ENCODE measurements at places on chromosomes 11 and 22.

- DNase-seq, result no peak
Measured at GRCh38 chr11:133893381-133893780, 48.1 kb upstream of the SPATA19 start.

DNA sequence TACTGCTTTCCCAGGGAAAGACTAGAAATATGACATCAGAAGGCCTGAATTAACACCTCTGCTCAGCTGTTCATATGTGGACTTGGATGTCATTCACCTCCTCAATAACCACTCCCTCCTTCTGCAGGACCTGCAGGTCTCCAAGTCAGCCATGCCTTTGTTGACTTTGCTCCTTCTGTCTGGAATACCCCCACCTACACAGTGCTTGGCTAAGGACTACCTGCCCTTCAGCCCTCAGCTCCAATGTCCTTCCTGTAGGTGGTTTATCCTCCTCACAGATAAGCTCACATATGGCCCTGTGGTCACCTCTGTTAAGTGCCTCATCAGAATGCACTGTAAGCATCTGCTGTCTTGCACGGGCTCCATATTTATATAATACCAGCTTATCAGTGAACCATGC, 26.4 kb upstream of the FAT3 start:
- DNase-seq, result no peak

GRCh38 chr11:41533761-41534160, 74.3 kb upstream of the LRRC4C start:
- no peak for DNase-seq

GRCh38 chr11:70577948-70578347, 179.6 kb downstream of the CTTN start:
- peak; percentile 15 for DNase-seq

- DNase-seq, result no peak
Measured at GRCh38 chr11:12483604-12484003, 106.2 kb downstream of the PARVA start.

- DNase-seq, result no peak
Measured at GRCh38 chr22:39173787-39174497, 21.5 kb upstream of the CBX7 start.

- no peak for DNase-seq
Measured at GRCh38 chr11:129434641-129435498, 59.2 kb downstream of the BARX2 start.

GRCh38 chr11:77042111-77042726, 8.0 kb downstream of the B3GNT6 start:
- DNase-seq, result no peak

DNA sequence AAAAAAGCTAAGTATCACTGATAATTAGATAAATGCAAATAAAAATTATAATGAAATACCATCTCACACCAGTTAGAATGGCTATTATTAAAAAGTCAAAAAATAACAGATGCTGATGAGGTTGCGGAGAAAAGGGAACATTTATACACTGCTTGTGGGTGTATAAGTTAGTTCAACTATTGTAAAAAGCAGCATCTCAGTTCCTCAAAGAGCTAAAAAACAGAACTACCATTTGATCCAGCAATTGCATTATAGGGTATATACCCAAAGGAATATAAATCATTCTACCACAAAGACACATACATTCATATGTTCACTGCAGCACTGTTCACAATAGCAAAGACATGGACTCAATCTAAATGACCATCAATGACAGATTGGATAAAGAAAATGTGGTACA, 120.3 kb upstream of the ZBED5 start:
- DNase-seq, result no peak

DNA sequence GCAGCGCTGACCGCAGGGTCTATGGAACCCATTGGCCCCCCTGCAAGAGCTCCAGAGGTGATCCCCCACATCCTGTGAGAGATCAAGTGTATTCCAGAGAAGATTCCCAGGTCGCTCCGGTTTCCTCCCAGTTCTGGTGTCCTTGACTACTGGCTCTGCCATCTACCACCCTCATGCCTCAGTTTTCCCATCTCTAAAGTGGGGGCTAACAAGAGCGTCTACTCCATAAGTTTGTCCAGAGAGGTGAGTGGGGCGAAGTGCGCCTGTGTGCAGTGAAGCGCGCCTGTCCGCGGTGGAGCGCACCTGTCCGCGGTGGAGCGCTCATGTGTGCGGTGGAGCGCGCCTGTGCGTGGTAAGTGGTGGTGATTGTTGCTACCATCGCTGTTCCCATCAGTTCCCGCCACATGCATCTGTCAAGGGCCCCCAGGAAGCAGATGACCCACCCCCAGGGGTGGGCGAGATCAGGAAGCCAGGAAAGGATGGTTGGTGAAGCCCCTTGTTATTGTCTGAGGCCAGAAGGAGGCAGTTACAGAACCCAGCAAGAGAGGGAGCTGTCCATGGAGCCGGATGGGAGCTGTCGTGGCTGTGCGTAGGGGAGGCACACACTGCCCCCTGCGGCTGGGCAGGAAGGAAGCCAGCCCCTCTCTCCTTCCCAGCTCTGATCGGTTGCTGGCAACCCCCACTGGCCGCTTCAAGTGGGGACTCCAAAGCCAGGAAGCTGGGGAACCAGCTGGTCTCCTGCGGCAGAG, 73.2 kb upstream of the FGF3 start:
- DNase-seq, result no peak

- DNase-seq, result no peak
Measured at GRCh38 chr22:36349726-36350125, 38.0 kb downstream of the MYH9 start.

DNA sequence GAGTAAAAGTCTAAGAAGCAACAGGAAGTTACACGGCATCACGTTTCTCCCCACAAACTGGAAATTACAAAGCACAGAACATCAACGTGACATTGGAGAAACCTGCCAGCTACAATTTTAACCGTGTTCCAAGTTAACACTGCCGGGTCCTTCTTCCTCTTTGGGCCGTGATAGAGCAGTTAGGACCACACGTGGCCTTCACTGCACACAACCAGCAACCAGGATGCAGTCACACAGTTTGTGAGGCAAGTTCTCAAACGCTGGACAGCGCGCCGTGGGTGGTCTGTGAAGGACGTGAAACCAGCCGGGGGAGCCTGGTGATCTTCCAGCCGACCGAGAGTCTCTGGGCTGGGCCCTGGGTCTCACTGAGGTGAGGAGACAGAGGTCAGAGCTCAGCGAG, 14.6 kb downstream of the C11orf21 start:
- no peak for DNase-seq

DNA sequence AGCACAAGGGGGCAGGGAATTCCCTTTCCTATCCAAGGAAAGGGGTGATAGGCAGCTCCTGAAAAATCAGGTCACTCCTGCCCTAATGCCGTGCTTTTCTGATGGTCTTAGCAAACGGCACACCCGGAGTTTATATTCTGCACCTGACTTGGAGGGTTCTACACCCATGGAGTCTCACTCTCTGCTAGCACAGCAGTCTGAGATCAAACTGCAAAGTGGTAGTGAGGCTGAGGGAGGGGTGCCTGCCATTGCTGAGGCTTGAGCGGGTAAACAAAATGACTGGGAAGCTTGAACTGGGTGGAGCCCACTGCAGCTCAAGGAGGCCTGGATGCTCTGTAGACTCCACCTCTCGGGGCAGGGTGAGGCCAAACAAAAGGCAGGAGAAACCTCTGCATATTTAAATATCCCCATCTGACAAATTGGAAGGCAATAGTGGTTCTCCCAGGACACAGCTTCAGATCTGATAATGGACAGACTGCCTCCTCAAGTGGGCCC, 194.7 kb downstream of the OR4A47 start:
- no peak for DNase-seq

DNA sequence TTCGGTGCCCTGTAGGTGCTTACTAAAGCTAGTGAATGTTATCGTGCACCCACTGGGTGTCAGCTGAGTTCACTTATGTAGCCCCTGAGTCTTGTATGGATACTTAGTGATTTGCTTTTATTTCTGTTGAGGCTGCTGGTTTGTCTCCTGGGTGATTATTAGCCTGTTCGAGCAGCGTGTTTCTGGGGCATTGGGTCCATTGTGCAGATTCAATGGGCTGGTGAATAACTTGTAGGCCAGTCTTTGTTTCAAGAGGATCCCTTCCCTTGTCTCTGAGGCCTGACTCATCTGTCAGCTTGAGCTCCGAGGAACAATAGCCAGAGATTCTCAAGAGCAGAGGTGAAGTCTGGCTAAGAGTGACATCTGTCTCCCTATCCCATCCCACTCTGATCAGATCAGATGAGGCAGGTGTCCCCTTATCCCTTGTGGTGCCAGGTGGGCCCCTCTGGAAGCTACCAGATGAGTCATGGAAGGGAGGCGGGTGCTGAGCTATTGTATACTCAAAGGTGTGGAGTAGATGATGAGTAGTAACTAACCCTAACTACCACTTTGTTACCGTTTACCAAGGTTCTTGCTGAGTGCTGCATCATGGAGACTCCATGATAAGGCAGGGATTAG, 3.7 kb downstream of the MIAT start:
- DNase-seq, result peak; percentile 72

- no peak for DNase-seq
Measured at GRCh38 chr11:69151836-69152235, 3.9 kb upstream of the SMIM38 start.

DNA sequence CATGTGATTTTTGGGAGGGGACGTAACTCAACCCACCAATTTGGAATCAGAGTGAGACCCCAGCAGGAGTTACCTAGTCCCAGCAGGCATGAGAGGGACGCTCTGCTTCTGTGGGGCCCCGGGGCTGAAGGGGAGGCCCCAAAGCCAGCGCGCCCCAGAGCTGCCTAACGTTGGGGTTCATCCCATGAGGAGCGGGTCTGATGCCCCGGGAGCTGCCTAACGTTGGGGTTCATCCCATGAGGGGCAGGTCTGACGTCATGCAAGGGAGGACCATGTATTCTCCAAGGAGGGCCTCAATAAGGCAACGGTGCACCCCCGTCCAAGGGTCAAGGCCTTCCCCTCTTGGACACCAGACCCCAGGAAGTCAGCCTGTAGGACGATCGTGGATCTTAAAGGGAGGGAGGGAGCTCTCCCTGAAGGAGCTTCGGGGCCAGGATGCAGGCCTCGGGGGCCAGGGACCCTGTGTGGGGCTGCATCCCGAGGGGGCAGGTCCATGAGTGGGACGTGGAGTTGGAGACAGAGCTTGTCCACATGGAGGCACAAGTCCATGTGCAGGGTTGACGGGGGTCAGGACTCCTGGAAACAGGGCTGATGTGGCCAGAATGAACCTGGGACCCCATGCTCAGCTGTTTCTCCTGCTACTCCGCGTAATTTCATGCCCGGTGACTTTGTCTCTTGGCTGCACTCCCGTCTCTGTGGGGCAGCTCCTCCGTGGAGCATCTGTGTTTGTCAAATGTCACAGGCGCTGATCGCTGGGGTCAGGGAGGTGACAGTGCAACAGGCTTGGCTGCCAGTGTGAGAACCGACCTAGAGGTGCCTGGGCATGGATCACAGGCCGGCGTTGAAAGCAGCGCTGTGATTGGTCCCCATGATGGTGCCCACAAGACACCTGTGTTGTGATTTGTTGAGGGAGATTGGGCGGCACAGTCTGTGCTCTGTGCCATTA, 1029.1 kb downstream of the BRD1 start:
- no peak for DNase-seq

DNA sequence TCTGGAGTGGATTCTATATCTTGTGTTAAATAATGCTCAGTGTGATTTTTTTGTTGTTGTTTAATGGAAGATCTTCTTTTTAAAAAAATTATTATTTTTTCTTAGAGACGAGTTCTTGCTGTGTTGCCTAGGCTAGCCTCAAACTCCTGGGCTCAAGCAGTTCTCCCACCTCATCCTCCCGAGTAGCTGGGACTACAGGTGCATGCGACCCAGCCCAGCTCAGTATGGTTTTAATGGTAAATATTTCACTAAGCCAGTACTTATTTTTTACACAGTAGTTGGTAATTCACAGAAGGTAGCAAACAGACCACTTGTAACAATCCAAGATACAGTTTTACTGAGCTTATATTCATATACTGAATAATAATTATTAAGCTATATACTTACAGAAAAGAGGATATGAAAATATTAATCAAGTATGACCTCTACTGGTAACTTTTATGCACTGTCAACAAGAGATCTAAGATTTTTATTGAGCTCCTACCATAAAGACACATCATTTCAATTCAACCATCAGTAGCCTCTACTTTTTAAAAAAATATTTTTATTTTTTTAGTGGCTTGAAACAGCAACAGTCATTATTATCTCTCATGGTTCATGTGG, 6.1 kb upstream of the CD59 start:
- DNase-seq, result no peak

DNA sequence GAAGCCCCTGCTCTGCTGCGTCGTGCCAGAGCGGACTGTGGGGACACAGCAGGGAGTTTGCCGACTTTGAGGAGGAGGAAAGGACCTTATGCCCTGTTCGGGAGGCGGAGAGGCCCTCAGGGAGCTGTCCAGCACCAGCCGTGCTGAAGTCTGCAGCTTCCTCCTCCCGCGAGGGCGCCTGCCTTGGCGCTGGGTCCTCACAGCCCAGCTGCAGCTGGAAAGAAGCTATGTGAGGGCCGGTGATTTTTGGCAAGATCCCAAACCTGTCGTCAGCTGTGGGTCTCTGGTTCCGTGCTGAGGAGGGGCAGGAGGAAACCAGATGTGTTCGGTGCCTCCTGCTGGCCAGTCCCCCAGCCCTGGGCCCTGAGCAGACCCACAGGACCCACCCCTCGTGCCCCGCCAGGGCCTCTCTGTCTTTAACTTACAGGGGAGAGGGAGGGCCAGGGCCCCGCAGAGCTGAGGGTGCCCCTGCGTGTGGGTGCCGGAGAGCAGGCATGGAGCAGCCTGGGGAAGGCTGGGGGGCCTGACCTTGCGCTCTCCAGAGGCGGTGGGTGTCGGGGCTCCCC, 12.0 kb downstream of the BRSK2 start:
- DNase-seq, result peak; percentile 37

DNA sequence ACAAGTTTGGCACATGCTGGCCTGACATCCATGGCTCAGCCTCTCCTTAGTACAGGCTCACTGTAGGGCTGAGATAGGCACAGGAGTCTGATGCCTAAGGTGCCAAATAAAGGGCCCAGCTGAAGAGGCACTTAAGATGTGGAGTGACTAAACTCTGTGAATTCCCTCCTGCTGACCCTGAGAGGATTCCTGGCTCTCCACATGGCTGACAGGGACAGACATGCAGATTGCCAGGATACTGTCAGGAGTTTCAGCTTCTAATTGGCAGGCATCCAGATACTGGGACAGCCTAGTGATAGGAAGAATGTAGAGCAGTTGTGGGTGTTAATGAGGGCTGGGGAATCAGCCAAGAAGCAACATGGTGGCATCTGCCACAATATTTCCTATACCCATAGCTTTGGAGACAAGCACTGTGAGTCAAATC, 558.7 kb downstream of the INSC start:
- peak; percentile 91 for DNase-seq

DNA sequence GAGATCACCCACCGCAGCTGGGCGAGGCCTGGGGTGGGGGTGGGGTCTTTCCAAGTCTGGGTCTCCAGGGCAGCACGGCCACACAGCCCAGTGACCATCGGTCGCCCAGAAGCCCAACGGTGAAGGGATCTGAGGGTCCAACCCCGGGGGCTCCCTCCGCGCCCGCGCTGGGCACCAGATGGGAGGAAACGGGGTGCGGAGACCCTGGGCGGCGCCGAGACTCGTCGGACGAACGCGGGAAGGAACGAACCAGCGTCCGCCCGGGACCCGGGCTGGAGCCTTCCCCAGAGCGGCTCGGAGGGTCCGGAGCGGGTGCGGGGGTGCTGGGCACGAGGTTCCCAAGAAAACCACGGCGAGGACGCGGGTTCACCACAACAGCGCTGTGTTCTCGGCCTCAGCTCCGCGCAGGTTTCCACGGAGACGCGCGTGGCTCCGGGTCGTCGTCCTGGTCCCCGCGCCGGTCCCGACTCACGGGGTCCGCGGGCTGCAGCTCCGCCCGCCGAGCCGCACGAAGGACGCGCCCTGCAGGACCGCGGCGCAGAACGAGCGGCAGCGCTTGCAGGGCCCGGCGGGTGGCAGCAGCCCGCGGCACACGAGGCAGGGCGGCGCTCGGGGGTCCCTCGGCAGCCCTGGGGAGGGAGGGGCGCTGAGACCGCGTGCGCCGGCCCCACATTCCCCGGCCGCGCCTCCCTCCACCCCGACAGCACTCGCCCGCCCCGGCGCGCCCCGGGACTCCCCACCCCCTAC, 2.3 kb upstream of the IL17REL start:
- no peak for DNase-seq

Measured in NCI-H345 (cell line).